ENCODE measurements at places on chromosomes 6 and 20.
A peak's percentile ranks its signal among the peaks of the same experiment; 100 is the strongest.

DNA sequence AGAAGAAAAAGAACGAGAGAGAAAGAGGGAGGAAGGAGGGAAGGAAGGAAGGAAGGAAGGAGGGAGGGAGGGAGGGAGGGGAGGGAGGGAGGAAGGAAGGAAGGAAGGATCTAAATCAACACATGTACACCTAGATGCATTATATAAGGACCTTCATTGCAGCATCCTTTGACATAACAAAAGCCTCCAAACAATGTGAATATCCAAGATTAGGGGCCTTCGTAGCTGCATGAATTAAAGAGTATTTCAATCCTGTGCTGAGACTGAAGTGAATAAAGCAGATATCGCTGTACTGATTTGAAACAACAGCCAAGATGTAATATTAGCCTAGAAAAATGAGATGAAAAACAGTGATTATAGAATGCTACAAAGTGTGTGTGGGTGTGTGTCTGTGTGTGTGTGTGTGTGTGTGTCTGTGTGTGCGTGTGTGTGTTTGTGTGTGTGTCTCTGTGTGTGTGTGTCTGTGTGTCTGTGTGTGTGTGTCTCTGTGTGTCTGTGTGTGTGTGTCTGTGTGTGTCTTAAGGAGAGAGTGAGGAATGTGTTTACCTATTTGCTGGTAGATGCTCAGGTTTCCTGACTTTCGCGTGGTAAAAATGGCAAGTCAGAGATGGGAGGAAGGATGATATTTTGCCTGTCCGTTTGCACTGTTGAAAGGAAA, 129.0 kb upstream of the PTPN1 start:
- DNase-seq = no peak

DNA sequence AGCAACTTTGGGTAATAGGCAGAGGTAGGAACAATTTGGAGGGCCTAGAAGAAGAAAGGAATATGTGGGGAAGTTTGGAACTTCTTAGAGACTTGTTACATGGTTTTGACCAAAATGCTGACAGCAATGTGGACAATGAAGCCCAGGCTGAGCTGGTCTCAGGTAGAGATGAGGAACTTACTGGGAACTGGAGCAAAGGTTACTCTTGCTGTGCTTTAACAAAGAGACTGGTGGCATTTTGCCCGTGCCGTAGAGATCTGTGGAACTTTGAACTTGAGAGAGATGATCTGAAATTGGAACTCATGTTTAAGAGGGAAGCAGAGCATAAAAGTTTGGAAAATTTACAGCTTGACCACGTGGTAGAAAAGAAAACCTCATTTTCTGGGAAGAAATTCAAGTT, 28.3 kb upstream of the TMEM200A start:
- no peak for DNase-seq

- DNase-seq = no peak
Measured at GRCh38 chr20:48603116-48603818, 224.5 kb downstream of the PREX1 start.

GRCh38 chr20:25399037-25399430, 8.4 kb upstream of the ABHD12 start:
- peak; percentile 53 for DNase-seq

DNA sequence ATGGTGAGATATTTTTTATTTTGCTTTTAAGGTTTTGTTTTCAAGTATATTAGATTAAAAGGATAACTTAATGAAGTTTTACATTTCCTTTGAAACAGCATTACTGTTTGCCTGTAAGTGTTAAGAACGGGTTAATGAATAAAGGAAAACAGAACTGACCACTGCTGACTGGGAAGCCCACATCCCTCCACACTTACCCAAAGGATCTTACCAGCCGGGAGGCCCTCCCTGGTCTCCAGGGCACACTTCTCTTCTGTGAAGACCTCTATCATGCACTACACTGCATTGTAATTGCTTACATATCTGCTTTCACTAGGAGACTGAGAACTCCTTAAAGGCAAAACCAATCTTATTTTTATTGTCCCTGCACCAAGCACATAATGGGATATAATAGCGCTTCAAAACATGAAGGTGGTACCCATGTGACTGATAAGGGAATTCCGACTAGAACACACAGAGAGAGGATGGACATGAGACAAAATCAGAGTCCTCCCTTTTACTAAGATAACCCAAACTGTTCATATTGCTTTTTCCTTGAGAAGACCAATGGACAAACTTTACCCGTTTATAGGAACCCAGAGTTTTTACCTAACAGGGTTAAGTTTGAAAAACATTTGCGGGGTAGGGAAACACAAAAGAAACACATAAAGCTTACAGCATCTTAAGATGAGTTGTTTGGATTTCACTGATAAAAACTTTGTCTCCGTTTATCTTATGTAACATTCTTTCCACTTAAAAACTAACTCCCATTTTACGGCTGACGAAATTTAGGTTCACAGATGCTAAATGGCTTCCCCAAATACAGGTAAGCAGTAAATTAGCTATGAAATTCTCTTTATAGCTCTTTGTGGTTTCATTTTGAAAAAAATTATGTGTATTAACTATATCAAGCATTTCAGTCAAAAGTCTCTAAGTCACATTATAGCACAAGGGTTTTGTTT, 8.7 kb downstream of the EZR start:
- DNase-seq = no peak

DNA sequence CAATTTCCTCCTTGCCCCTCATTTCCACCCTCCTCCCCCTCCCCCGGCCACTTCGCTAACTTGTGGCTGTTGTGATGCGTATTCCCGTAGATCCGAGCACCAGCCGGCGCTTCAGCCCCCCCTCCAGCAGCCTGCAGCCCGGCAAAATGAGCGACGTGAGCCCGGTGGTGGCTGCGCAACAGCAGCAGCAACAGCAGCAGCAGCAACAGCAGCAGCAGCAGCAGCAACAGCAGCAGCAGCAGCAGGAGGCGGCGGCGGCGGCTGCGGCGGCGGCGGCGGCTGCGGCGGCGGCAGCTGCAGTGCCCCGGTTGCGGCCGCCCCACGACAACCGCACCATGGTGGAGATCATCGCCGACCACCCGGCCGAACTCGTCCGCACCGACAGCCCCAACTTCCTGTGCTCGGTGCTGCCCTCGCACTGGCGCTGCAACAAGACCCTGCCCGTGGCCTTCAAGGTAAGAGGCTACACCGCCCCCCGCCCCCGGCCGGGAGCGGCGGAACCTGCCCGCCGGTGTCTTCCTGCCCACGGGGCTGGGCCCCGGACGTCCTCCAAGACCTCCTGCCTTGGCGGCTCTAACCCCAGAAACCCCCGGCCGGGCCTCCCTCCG, 44.9 kb upstream of the SUPT3H start:
- peak; percentile 14 for DNase-seq

DNA sequence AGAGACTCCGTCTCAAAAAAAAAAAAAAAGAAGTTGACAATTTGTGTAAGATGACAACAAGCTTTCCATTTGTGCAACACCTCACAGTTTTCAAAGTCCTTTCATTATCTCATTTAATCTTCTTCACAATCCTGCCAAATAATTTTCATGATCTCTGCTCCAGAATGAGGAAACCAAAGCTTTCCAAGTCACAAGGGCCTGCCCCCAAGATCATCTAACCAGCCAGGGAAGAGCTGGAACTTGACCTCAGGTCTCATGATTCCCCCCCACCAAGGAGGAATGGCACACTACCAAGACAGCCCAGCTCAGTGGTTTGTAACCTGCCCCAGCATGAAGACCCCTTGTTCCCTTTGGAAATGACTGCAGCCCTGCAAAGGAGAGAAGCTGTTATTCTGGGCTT, 74.0 kb upstream of the PIM1 start:
- DNase-seq = no peak

DNA sequence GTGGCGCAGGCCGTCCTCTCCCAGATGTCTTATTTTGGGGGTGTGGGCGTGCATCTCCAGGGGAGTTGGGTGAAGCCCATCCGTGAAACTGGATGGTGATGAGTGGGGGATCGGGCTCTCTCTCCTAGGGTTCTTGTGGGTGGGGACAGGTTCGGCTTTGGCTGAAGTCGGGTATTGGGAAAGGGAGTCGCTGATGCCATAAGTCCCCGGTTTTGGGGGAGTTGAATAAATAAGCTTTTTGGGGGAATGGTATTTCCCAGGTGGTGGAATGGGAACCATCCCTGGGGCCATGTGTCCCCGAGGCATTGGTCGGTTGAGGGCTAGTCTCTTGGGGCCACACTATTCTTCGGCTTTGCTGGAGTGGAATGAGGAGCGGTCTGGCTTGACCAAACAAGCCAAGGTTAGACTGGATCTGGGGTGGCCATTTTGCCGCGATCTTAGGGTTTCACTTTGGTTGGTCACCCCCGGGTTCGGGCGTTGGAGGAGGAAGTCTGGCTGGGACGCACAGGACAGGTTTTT, 481 bp downstream of the ZNF133 start:
- peak; percentile 11 for DNase-seq

- DNase-seq = no peak
Measured at GRCh38 chr6:160919723-160920440, 71.7 kb upstream of the MAP3K4 start.

DNA sequence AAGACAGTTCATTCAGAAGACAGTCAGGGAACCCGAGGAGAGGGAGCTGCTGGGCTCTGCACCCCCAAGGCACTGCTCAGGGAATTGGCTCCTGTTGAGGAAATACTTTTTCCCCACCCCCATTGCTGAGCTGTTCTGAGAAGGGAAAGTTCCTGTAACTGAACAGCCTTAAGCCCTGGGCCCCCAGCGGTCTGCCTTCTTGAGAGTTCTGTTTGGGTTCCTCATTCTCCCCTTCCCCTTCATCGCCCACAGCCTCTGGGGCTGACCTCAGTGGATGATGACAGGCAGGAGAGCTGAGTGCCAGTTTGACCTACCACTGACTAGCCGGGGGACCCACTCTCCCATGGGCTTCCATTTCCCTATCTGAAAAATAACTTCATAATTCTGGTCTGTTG, 10.7 kb downstream of the HCK start:
- DNase-seq = no peak

DNA sequence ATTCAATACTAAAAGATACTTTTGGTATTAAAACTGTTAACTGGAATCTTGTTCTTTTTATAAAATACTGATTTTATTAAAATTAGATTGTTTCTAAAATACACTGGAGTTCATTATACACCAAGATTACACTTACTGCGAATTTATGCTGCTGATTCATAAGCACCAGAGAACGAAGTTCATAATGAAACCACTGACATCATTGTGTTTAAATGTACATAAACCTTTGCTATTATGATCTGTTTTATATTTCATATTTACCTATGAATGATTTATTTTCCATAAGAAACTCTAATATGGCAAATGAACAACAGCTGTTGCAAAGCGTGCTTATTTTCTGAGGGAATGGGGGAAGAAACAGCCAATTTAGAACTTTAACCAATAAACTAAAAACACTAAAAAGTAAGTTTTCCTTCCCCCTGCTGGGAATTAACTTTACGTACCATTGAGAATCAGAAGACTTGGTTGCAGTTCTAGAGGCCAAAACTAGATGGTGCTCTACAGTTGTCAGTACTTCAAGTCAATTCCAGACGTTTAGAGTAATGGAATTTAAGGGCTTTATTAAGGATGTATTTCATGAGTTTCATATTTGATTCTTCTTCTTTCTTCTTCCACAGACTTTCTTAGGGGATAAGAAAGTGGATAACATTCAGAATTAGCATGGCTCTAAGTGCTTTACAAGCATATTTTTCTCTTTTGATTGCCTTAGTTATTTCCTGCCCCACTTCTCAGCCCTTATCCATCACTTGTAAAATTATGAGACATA, 30.8 kb upstream of the COL19A1 start:
- DNase-seq = peak; percentile 46

DNA sequence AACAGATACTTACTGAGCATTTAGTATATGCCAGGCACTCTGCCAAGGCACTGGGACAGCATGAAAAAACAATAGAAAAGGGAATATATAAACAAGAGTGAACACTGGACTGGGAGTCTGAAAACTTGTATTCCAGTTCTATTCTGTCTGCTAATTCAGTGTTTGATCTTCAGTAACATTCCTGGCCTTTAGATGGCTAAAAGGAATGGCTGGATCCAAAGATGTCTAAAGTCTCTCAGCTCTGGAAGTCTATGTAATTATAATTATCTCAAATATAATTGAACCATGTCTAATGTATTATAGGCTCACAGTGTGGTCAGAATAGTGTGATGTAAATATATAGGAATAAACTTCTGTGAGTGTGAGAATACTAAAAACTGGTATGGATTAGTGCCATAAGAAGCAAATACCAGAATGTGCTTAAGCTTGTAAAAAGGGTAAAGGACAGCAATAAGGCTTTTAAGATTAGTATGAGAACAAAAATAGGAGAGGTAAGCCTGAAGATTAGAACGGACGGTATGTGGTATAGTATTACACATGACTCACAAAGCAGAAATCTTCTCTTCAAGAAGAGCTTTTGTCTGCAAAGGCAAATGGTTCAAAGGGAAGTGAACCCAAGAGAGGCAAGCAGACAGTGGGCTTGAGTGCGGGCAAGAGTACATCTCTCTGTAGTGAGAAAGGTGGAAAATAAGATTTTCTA, 68.5 kb downstream of the TMEM200A start:
- no peak for DNase-seq

GRCh38 chr6:166584853-166585429, 1.5 kb downstream of the RAMACL start:
- no peak for DNase-seq

DNA sequence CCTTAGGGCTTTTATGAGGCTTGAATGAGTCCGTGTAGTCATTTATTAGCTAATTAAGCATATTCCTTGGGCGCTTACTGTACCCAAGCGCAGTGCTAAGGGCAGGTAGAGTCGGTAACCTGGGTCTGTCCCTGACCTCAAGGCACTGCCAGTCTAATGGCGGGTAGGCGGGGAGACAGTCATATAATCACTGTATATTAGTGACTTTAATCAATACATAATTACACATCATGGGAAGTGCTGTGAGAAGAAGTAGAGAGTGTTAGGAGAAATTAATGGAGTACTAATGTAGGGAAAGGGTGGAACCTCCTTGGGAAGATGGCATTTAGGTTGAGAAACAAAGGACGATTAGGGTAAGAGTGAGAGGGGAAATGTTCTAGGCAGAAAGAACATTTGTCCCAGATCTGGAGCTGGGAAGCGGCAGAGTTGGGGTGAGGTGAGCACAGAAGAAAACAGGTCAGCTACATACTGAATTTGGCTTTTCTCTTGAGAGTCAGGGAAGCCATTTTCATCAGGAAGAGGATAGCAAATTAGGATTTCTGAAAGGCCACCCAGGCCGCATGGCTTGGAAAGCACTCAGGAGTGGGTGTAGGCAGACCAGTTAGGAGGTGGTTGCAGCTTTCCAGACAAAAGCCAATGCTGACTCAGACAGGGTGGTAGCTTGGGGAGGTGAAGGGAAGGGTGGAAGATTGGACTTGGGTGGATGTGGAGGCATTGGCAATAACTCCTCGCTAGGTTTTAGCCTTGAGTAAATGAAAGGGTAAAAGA, 954 bp upstream of the BLCAP start:
- no peak for DNase-seq

GRCh38 chr6:122069932-122070331, 329.5 kb upstream of the HSF2 start:
- no peak for DNase-seq

GRCh38 chr20:3603108-3603507, 60.1 kb downstream of the GFRA4 start:
- DNase-seq = no peak

GRCh38 chr20:18213002-18213401, 75.3 kb upstream of the ZNF133 start:
- no peak for DNase-seq

DNA sequence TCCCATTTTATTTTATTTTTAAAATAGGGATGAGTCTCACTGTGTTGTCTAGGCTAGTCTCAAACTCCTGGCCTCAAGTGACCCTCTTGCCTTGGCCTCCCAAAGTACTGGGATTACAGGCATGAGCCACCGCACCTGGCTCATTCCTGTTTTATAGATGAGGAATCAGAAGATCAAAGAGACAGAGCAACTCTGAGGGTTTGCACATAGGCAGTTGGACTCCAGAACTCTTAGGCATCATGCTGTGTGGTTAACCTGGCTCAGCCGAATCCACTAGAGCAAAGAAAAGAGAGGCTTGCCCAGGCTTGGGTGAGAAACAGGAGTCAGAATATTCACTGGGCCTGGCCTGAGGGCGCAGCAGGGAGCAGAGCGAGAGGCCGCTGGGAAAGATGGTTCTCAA, 9.4 kb downstream of the MYH7B start:
- no peak for DNase-seq
